ENCODE measurements at places on chromosomes 7 and 10. TPM values are rescaled to one million over a fixed set of nuclear protein-coding genes. Genes with fewer than 3 reads are reported as not detected.

GRCh38 chr7:24337180-24337579 lies 53.2 kb downstream of the NPY start:
- H3K27me3 ChIP-seq, result no peaks in the 10 kb centered on the region
- H3K27ac ChIP-seq, result no peak overlapping the region
- H3K4me1 ChIP-seq, result no peaks in the 10 kb centered on the region
- no peaks in the 10 kb centered on the region for H3K36me3 ChIP-seq
- no peak overlapping the region for H3K4me3 ChIP-seq

TEX47 gene
- not detected for total RNA-seq

GRCh38 chr7:82810558-82811259 lies 352.0 kb downstream of the PCLO start:
- H3K4me1 ChIP-seq, result no peaks in the 10 kb centered on the region
- no peak overlapping the region for H3K4me3 ChIP-seq
- H3K27me3 ChIP-seq, result no peaks in the 10 kb centered on the region

SERPINE1 gene
- total RNA-seq, result 7.4 TPM

- H3K27ac ChIP-seq, result no peak overlapping the region
- no peaks in the 10 kb centered on the region for H3K27me3 ChIP-seq
- no peak for DNase-seq
- H3K36me3 ChIP-seq, result no peaks in the 10 kb centered on the region
- no peak overlapping the region for H3K4me3 ChIP-seq
- H3K4me1 ChIP-seq, result no peaks in the 10 kb centered on the region
These were observed 169.3 kb upstream of the PRSS1 start for GRCh38 chr7:142579946-142580345.

NPC1L1 gene
- total RNA-seq, result 0.33 TPM

GRCh38 chr7:44565097-44565794 lies 8.5 kb downstream of the DDX56 start:
- DNase-seq, result peak; percentile 79
- H3K27me3 ChIP-seq, result no peaks in the 10 kb centered on the region
- no peak overlapping the region for H3K4me3 ChIP-seq
- no peak overlapping the region for H3K27ac ChIP-seq
- H3K4me1 ChIP-seq, result no peaks in the 10 kb centered on the region

NUDT13 gene
- 4.2 TPM for total RNA-seq

- no peak overlapping the region for H3K4me3 ChIP-seq
- H3K4me1 ChIP-seq, result no peaks in the 10 kb centered on the region
- no peak for DNase-seq
- H3K27ac ChIP-seq, result no peak overlapping the region
These were observed 233.4 kb downstream of the ZMYND11 start for GRCh38 chr10:368579-369220.

GRCh38 chr7:64872351-64873154 lies 30.5 kb upstream of the ZNF273 start:
- no peaks in the 10 kb centered on the region for H3K36me3 ChIP-seq
- DNase-seq, result no peak
- no peak overlapping the region for H3K27ac ChIP-seq
- H3K4me3 ChIP-seq, result no peak overlapping the region
- no peaks in the 10 kb centered on the region for H3K27me3 ChIP-seq
- H3K4me1 ChIP-seq, result no peaks in the 10 kb centered on the region
